Glutamatergic neuron (in vitro differentiated cells): ENCODE measurements at places on chromosomes 6 and 20. TPM values are rescaled to one million over a fixed set of nuclear protein-coding genes. Genes with fewer than 3 reads are reported as not detected.

- DNase-seq: no peak
Measured at GRCh38 chr6:63947792-63948529, 312.4 kb downstream of the PHF3 start.

DNA sequence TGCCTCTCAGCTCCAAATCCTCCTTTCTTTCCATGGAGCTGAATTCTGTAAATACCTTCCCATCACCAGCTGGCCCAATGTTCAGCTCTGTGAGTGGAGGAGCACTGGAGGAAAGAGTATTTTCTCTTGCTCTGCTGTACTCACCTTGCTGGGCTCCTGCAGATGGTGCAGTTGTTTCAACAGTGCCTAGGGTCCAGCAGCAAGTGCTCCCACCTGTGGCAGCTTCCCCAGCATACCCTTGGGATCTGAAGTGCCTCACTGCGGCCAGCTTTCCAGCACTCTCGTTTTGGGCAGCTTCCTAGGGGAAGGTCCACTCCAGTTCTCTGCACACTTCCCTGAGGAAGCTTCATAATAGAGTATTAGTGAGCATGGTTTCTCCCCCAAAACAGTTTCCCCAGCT lies 170.9 kb downstream of the ARHGAP18 start:
- no peak for DNase-seq

GRCh38 chr20:30506100-30506499 lies 751.4 kb upstream of the DEFB115 start:
- no peak for DNase-seq

DNA sequence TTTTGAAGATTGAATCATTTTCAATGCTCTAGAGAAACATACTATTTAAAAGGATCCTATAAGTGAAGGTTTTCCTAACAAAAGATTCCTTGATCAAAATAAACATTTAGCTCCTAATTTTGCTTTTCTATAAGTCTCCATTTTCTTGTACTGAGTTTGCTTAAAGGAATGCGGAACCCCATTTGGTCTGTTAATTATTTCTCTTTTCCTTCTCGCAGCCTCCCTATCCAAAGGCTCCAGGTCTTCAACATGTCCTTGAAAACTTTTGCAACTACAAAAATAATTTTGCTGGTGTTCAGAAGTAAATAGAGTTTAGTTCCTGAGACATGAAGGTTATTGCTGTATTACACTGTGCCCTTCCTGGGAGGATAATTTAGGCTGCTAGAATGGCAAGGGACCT lies 8.3 kb upstream of the NPEPL1 start:
- no peak for DNase-seq

DNA sequence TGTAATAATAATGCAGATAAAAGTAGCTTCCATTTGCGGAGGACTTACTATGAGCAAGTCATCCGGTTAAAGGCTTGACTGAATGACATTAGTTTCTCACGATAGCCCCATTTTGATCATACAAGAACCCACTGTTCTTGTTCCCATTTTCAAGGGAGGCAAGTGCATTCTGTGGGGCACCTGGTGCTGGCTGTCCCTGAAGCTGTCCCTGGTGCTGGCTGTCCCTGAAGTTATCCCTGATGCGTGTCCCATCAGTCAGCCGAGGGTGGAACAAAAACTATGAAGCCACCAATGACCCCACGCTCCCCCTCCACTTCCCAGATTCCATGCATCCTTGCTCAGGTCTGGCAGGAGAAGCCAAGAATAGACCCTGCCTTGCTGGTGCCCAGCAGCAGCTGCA lies 95.3 kb downstream of the EDN3 start:
- no peak for DNase-seq

DNA sequence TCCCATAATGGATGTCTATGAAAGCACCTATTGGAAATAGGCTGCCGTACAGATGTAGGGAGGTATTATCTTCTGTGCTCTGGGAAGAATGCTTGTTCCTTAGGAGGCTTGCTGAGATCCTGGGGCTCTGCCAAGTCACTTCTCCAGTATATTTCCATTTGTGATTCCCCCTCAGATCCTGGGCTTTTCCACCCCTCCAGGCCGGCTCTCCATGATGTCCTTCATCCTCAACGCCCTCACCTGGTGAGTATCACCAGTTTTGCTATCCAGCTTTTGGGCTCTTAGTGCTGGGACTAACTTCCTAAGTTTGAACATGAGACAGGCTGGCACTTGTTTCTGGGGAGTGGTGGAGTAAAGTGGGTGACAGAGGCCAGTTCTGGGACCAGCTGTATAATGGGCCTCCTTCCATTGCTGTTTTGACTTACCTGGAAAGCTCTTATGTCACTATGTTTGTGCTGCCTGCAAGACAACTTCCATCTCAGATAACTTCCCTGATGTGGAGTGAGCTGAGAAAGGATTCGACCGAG lies 2.6 kb downstream of the SYS1 start:
- DNase-seq: no peak

DNA sequence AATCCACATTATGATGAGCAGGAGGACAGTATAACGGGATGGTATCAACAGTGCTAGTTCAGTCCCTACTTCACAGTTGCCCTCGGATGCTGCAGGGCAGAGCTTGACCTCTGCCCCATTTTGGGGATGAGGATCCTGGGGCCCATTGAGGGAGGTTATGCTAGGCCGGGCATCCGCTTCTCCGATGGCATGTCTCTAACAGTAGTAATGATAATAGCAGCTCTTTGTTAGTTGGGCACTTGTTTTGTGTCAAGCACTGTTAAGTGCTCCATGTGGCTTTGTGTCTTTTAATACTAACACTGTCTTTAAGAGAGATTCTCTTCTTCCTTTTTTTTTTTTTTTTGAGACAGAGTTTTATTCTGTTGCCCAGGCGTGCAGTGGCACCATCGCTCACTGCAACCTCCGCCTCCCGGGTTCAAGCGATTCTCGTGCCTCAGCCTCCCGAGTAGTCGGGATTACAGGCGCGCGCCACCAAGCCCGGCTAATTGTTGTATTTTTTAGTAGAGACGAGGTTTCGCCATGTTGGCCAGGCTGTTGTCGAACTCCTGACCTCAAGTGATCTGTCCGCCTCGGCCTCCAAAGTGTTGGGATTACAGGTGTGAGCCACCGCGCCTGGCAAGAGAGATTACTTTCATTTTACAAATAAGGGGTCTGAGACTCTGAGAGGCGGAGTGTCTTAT lies 1.1 kb downstream of the MAPRE1 start:
- no peak for DNase-seq

DNA sequence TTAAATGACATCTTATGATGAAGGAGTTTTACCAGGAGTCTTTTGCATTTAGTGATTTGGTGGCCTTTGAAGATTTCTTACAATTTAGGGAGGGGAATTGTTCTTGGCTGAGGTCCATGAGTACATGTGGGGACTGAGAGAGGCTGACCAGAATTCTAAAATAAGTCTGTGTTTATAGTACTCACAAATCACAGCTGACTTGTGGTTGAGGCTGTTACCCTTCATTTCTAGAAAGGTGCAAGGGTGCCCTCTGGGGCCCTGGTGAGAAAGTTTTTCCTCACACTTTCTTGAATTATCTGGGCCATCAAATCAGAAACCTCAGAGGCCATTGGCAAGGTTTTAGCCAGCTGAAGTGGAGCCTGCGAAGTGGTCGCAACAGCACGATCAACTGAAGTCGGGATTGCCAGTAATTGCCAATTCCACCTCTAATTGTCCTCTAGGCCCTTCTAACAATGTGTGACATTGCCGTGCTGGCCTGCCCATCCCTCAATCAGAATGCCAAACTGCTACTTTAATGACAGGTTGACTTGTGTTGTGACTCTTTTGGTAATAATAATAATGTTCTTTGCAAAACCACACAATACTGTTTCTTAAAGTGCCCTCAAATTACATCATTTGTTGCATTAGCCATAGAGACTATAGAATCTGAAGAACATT lies 221.6 kb downstream of the OGFRL1 start:
- no peak for DNase-seq

DNA sequence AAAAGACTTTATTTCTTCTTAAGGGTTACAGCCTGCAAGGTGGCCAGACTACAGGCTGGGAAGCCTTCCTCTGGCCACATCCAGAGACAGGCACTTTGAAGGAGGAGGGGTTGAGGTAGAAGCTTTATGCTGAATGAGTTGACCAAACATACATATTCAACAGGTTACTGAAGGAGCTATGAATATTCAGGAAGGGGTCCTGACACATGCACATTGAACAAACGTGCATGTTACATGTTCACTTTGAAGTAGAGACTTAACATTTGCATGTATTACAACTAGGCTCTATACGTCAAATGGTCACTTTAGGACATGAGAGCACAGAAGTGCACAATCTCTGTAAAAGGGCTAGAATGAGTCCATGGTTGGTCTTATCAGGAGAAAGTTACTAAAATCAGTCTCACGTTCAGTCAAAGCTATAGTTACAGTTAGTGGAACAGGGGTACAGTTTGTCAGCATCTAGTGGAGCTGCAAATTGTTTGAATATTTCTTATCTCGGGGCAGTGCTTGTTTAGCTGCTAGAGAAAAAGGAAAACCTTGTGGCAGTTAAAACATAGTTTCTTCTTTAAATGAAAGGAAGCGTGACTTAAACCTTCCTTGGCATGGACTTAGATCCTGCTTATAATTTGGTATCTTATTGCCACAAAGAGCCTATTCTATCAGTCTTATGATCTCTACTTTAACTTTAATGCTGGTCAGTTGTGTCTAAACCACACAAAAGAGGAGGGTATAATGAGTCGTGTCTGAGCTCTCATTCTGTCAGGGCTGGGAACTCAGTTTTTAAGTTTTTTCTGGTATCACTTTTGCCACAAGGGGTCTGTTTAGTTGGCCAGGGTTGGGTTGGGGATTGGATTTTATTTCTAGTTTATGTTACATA lies 4.6 kb upstream of the ZSCAN9 start:
- DNase-seq: no peak

DNA sequence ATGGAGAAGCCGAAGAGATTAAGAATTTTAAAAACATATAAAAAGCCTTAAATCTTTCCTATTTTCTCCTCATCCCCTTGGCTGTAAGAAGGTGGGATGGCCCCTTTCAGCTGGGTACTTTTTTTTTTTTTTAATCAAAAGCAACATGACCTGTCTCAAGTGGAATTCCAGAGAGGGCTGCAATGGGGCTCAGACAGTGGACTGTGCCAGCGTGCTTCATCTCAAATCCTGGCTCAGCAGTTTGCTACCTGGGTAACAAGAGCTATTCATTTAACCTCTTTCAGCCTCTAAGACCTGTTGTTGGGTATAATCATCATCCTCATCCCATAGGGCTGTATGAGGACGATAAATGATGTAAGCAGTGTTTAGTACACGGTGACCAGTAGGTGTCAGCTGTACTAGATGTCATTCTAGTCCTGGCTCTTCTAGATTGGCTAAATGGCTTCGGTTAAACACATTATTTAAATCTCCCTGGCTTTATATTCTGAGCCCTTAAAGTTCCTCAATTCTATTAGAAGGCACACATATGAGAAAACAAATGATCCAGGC lies 6.9 kb upstream of the PPP1R3G start:
- DNase-seq: no peak

DNA sequence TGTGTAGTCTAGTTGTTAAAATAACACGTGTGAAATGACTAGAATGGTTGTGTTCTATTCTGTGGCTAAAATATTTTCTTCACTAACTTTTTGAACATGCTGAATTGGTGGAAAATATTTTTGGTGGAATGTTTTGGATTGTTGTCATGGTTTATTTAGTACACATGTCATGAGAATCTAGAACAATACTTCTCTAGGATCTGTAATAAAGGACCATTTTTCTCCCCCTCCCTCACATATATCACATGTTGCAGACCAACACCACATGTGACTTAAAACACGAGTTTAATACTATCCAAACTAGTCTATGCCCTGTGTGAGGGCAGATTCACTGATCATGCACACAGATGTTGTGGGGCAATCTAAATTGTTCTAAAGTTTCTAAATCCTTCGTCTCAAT lies 29.2 kb downstream of the FIG4 start:
- no peak for DNase-seq

- DNase-seq: no peak
Measured at GRCh38 chr6:69816569-69816968, 19.8 kb upstream of the LMBRD1 start.

DNA sequence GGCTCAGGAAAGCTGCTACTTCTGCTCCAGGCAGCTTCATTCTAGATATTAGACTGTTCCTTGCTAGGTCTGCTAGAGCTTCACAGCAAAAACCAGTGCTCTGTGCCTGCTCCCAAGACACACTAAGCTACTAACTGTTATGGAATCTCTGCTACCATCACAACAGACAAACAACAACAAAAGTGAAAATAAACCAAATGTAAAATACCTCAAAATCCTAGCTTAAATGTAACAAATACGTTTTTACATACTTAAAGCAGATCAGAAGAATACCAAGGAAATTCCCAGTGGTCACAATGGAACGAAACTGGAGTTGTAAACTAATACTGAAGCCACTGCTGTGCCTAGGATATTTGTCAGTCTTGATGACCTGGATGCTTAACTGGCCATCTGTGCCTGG lies 84.6 kb upstream of the EZR start:
- no peak for DNase-seq

GRCh38 chr20:58695084-58695722 lies 2.6 kb downstream of the NPEPL1 start:
- DNase-seq: no peak

DNA sequence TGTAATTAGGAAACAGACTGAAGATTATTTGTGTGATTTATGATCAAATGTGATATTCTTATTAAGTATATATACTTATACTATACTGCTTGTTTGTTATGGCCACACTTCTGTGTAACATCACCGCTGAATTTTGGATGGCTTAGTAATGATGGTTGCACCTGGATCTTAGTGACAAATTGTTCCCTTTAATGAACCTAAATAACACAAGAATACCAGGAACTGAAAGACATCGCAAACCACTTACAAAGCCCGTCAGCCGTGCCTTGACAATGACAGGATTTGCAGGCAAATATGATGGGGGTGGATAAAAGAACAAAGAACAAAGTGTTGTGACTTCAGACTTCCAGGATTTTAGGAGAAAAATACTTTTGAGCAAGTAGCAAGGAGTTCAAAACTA lies 67.1 kb downstream of the LAMP5 start:
- no peak for DNase-seq

Gene WFDC12
- total RNA-seq: not detected

Gene TFAP2C
- 35.3 TPM for total RNA-seq

Gene C6orf163
- total RNA-seq: 8.2 TPM

Gene SEMG1
- not detected for total RNA-seq

Gene STMND1
- total RNA-seq: not detected

Gene PRIM2
- total RNA-seq: 15.3 TPM

Gene CEBPB
- total RNA-seq: 11.3 TPM

Gene GABRR1
- not detected for total RNA-seq

Gene PACSIN1
- total RNA-seq: 0.47 TPM

Gene PI16
- total RNA-seq: not detected

Gene TSHZ2
- total RNA-seq: 10.0 TPM

Gene SLC2A10
- total RNA-seq: 0.37 TPM
